Calu3 (cell line): ENCODE measurements at places on chromosomes 12 and 14.

DNA sequence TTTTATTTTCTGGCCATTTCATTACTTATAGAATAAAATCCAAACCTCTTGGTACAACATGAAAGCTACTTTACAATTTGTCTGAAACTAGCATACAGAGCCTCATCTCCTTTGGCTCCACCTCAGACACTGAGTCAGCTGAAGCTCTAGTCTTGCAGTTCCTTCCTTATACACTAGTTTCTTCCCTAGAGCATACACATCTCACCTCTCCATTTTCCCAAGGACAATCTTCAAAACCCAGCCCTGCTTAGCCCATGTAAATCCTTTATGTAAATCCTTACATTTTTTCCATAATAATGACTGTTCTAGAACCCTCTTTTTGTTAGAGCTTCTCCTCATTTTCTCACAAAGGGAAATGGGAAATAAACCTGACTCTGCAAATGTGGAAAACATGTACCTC lies 463.4 kb downstream of the SLC16A7 start:
- DNase-seq, result no peak

- DNase-seq, result no peak
These were observed 47.9 kb upstream of the CERS5 start for GRCh38 chr12:50215033-50215432.

GRCh38 chr14:29982171-29982570 lies 54.5 kb upstream of the PRKD1 start:
- DNase-seq, result no peak

GRCh38 chr14:100556140-100556475 lies 31.1 kb downstream of the BEGAIN start:
- no peak for DNase-seq

DNA sequence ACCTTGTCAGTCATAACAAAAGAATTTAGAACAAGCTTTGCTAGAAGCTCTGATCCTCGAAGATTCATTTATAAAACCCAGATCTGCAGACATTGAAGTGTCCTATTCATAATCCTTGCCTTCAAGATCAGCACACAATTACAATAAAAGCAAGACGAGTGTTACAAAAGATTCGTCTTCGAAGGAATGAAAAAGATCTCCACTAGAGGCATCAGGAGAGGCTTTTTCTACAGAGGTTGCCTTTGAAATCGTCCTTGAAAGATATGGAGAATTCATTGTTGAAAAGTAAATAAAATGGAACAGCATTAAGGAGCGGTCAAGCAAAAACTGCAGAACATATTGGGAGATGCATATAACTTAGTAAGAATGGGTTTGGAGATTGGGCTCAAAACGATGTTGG lies 146.4 kb downstream of the BMP4 start:
- no peak for DNase-seq

GRCh38 chr14:68444449-68445168 lies 348.3 kb downstream of the ZFP36L1 start:
- peak; percentile 22 for DNase-seq

GRCh38 chr12:124563401-124563800 lies 4.0 kb downstream of the NCOR2 start:
- no peak for DNase-seq

DNA sequence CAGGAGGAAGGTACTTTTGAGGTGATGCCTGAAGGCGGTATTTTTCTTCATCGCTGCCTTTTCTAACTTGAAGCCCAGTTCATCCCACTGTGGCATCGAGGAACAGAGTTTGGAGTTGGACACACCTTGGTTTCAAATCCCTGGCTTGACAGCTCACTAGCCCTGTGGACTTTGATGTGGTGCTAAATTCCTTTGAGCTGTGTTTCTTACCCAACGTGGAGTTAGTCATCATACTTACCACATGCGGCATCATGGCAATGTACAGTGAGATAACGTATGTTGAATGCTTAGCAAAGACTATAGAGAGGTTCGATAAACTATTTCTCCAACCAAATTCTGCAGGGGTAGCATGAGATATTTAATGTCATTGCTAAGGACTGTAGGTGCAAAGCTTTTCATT lies 3.4 kb downstream of the PLEKHG3 start:
- DNase-seq, result peak; percentile 44

- no peak for DNase-seq
These were observed 156.9 kb downstream of the DPF3 start for GRCh38 chr14:72736786-72737559.

- DNase-seq, result no peak
These were observed 104.3 kb downstream of the RBM19 start for GRCh38 chr12:113861708-113862312.

DNA sequence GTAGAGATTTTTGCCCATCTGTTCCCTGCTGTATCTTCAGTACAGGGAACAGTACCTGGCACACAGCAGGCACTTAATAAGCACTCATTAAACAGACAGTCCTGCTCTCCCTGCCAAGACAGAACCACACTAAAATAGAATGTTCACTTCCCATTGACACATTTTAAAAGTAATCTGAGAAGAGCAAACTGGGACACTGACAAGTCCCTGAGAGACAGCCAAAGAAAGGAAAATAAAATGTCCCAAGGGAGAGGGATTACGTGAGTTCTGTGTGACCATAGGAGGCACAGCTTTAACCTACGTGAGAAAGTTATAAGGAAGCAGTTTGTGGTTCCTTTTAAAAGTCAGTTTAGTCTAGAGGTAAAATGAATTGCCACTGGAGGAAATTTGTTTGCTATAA lies 43.9 kb upstream of the SYCP3 start:
- DNase-seq, result no peak

- no peak for DNase-seq
These were observed at the start of gene LBHD2 for GRCh38 chr14:103084021-103084919. Gene LBHD2, plus strand, starts transcription at chr14:103084210. Its CDS starts 1,803 bp downstream, at chr14:103086013.

- DNase-seq, result no peak
These were observed 9.5 kb downstream of the MED13L start for GRCh38 chr12:116267948-116268347.

GRCh38 chr12:111650912-111651311 lies 34.8 kb downstream of the BRAP start:
- DNase-seq, result no peak

- no peak for DNase-seq
These were observed 270.6 kb downstream of the NAV3 start for GRCh38 chr12:78101113-78101876.

GRCh38 chr12:67649261-67649569 lies 670 bp downstream of the DYRK2 start:
- DNase-seq, result no peak

GRCh38 chr14:75204116-75204515 lies 27.7 kb upstream of the TMED10 start:
- DNase-seq, result peak; percentile 14

DNA sequence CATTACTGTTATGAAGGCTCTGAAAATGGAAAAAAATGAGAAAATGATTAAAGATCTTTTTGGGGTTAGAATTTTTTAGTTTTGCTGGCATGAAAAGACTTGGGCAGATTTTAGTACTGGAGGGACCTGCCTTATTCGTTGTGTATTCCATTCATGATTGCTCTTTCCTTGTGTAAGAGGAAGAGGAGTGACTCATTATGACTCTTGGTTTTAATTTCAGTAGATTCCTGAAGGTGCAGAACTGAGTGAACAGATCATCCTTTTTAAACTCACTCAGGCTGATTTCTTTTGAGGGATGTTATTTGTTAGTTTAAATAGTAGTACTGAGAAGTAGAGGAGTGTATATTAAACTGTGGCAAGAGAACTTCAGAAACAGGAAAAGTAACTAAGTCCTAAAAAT lies 41.6 kb downstream of the AKAP6 start:
- DNase-seq, result no peak

GRCh38 chr12:13373803-13374202 lies 177.3 kb downstream of the EMP1 start:
- DNase-seq, result no peak

- DNase-seq, result no peak
These were observed 57.3 kb downstream of the MAX start for GRCh38 chr14:65045006-65045405.

- no peak for DNase-seq
These were observed 134.9 kb upstream of the CPNE8 start for GRCh38 chr12:39040275-39040674.

DNA sequence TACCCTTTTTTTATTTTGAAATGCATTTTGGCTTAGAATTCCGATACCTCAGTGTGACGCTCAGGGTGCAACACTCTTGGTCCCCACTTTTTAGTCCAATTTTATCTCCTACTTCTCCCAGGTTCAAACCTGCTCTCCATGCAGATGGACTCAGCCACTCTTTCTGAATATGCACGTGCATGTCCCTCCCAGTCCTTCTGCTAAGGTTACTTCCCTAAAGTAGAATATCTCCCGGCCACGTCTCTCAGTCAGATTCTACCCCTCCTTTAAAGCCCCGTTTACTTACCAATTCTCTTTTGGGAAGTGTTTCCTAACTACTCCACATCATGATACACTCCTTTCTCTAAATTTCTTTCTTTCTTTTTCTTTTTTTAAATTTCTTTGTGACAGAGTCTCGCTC lies 15.5 kb upstream of the PARP11 start:
- DNase-seq, result no peak

DNA sequence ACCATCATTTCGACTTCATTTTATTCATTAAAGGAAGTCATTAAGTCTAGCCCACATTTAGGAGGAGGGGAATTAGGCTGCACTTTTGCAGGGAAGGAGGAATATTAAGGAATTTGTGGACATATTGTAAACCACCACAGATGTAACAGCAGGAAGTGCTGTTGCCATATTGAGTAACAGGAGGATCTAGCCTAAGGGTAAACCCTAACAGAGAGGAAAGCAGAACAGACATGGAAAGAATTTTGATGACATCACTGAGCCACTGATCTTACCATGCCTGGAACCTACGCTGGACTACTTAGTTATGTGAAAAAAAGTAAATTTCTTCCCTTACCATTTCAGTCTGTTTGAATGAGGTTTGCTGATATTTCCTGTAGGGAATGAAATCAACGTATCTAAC lies 100.7 kb upstream of the ATF7IP start:
- DNase-seq, result no peak
